SK-MEL-5 (cell line): ENCODE measurements at places on chromosomes 2 and 18. TPM values are rescaled to one million over a fixed set of nuclear protein-coding genes. Genes with fewer than 3 reads are reported as not detected.
A peak's percentile ranks its signal among the peaks of the same experiment; 100 is the strongest.

GRCh38 chr2:133109772-133110171 is 439.8 kb upstream of the LYPD1 start:
- DNase-seq, result no peak

DNA sequence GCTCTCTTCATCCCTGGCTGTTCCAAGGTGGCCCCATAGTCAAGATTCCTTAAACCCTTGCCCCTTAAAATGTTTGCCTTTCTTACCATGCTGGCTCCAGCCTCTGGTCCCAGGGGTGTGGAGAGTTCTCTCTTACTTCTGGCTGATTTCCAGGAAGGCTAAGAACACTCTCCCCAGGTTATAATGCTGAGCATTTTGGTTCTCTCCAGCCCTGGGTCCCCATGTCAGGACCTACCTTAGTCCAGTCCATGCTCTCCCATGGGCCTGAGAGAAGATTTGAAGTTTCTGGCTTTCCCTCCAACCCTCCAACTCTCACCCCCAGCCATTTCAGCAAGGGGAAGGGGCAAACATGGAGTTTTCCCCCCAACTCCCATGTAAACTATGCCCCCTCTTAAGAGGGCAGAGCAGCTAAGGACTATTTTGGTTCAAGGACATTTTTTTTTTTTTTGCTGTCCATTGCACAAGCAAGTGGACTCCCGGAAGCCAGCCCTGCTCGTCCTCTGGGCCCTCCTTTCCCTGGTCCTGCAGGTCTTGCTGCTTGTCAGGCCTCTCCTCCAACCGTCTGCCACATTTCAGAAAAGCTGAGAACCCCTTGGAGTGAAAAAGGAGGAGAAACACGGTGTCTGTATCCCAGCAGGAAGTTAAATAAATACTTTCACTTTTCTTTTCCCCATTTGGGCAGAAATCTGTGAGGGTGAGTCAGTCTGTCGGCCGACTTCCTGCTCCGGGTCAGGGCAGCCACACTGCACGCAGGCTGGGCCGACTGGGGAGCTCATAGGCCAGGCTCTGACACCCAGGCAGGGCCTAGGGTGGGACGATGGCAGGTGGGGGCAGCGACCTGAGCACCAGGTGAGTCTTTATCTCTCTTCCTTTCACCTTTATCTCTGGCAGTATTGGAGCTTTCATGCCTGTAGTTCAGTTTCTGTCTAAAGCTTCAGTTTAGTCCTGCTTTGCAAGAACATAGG is at the start of gene SP140L:
TSS of gene SP140L (plus strand) at position 741 of the 965 bp plus-strand sequence. CDS start at position 818, 77 bp downstream.
- DNase-seq, result peak; percentile 41

GRCh38 chr2:54855434-54855833 is 132.0 kb downstream of the EML6 start:
- DNase-seq, result no peak

DNA sequence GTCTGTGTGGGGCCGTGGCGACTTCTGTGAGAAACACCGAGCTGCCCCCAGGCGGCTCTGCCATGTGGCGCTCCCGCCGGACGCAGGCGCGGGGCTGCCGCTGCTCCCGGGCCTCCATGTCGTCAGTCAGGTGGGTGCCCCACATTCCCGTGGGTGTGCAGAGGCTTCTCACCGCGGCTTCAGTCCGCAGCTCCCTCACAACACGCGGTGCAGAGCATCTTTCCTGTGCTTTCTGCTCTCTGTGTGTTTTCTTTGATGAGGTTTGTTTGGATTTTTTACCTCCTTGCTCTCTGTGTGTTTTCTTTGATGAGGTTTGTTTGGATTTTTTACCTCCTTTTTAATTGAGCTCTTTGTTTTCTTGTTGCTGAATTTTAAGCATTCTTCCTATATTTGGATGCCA is 13.0 kb downstream of the AQP12A start:
- DNase-seq, result no peak

DNA sequence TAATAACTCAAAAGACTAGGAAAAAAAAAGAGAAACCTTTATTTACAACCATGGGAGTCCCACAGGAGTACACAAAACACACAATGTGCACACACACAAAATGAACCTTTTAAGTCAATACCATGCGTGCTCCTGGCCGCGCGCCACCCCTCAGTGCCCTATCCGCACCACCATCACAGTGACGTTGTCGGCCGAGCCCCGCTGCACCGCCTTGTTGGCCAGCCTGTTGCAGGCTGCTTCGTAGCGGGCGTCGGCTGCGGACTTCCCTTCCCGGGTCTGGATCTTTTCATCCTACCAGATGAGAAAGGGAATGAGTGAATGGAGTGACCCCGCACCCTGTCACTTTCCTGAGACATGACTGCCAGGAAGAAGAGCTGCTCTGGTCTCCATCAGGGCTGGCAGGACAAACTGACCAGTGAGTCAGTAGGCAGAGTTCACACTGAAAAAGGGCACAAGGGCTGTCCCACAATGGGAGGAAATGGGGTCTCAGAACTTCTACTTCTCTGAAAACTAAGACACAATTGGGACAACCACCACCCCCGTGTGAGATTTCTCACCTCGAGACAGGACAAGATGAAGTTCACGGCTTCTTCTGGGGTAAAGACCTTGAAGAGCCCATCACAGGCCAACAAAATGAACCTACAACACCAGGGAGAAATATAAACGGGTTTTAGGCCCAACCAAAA is 11.8 kb downstream of the ERFE start:
- DNase-seq, result no peak

GRCh38 chr2:237500681-237501424 is 13.8 kb downstream of the MLPH start:
- DNase-seq, result peak; percentile 28

- DNase-seq, result no peak
These were observed 310.8 kb upstream of the TFPI start for GRCh38 chr2:187865025-187865424.

DNA sequence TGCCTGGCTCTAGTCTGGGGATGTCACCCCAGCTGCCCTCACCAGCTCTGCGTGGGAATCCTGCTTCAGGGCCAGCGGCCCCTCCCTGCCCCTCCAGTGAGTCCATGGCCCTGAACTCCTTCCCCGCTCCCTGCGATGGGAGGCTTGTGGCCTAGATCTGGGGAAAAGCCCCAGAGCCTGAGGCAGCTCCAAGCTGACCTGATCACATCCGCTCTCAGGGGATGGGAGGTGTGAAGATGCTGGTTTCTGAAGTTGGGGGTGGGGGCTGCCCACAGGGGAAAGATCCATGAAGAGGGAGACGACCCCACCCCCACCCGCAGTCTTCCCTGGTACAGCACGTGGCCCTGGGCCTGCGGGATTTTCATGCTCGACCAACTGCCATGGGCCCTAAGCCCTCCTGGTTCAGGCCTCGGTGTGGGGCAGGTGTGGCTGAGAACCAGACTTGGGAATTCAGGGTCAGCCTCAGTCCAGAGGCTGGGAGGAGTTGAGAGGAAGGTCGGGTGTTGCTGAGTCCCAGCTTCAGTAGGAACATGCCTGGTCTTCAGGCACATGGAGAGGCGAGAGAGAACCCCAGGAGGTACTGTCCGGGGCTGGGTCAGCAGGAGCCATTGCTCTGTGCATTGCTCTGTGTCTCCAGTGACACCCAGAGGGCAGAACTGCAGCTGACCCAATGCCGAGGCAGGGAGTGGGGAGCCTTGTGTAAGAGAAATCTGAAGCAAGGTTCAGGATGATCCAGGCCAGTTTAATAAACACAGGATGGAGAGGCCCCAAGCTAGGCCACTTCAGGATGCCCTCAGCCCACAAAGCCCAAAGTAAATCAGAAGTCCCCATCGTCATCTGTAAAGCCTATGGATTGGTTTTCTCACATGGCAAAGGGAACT is 115.1 kb downstream of the CAPN13 start:
- no peak for DNase-seq

DNA sequence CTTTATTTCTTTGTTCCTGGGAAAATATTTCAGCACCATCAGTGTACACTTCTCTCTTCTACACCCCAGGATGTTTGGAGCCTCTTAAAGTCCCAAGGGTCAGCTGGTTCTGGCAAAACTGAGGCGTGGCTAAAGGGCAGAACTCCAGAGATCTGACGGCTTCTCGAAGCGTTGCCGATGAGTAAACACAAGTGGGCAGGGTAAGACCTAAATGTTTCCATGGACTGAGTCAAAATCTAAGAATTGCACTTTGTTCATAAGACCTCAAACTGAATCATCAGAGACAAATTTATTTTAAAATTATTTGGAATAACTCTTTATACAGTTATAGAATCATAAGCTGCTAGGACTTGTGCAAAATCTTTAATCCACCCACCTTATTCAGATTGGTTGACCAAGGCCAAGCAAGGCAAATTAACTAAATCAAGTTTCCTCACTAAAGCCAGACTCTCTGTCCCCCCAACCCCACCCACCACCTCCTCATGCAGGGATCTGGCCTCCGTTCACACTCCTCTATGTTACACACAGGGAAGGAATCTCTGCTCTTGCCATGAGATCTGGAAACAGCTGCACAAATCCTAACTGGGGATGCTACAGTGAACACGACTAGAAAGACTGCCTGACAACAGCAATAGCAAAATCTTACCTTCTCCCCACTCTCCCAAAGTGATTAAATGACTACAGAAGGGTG is 342.6 kb upstream of the KLHL29 start:
- DNase-seq, result no peak

- peak; percentile 94 for DNase-seq
These were observed 31.1 kb downstream of the NAB1 start for GRCh38 chr2:190679813-190680591.

DNA sequence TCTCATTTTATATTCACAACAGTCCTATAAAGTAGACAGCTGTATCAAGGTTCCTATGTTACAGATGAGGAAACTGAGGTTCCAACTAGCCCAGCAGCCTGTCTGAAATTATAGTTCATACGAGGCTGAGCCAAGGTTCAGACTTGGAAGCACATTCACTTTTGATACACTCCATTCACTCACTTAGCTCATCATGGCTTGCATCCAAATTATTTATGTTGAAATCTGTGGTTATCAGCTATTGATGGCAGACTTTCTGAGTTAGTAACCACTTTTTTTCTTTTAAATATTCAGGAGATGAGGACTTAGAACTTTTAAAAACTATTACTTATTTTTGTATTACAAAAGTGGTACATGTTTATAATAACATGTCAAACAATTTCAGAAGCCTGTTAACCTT is 188.2 kb downstream of the MTX2 start:
- DNase-seq, result no peak

- no peak for DNase-seq
These were observed 688 bp downstream of the CDH20 start for GRCh38 chr18:61333746-61334490.

DNA sequence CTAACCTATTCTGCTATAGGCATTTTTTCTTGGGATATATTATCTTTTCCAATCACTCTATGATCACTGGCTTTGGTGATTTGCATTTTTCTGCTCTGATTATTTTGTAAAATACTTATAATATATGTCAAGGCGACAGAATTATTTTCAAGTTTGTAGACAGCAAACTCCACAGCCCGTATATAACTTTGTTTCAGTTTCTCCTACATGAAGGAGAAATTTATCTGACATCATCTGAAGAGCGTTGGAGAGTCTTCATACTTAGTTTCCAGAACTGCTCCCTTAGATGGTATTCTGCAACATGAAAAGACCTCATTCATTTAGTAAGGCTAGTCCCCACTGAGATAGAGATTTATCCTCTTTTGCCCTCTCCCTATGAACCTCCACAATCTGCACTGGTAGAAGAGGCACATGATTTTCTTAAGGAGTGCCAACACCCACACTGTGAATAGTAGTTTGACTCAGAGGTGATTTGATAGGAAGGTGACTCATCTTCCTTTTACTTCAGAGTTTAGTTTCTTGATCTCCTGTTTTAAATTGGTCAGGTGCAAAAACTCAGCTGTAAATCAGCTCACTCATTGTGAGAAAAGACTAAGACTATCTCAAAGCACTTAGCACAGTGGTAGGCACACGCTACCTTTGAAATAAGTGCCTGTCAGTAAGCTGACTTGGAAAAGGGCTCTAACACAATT is 1848.6 kb upstream of the CELF4 start:
- peak; percentile 43 for DNase-seq

DNA sequence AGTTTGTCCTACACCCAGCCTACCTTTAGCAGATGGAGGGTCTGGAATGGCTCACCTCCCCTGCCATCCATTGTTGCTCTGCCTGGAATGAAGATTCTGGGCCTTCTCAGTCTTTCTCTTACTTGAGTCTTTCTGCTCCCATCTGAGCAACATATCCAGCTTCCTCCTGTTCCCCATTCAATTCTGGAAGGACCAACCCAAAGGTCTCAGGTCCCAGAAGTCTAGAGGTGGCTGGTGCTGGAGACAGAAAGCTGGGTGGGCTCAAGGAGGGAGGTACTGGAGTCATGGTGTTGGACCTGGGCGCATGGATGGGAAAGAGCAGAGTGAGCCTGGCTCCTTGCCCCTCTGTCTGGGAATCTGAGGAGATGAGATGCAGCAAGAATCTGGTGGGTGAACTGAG is 93.5 kb upstream of the SIX3 start:
- no peak for DNase-seq

DNA sequence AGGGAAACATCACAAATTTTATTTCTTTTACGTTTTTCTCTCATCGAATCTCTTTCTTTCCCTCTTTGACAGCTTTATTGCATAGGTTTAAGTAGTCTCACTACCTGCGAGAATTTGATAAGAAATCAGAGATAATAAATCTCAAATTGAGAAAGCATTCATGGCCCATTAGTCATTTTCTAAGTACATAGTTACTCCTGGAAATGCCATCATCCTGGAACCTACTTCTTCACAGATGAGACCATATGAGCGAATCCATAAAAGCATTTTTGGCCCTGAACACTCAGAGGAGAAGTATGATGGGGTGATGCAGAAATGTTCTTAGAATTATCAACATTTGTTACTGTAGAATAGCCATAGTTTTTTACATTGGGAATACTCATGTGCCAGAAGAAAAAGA is 138.0 kb upstream of the ARHGAP28 start:
- DNase-seq, result no peak

DNA sequence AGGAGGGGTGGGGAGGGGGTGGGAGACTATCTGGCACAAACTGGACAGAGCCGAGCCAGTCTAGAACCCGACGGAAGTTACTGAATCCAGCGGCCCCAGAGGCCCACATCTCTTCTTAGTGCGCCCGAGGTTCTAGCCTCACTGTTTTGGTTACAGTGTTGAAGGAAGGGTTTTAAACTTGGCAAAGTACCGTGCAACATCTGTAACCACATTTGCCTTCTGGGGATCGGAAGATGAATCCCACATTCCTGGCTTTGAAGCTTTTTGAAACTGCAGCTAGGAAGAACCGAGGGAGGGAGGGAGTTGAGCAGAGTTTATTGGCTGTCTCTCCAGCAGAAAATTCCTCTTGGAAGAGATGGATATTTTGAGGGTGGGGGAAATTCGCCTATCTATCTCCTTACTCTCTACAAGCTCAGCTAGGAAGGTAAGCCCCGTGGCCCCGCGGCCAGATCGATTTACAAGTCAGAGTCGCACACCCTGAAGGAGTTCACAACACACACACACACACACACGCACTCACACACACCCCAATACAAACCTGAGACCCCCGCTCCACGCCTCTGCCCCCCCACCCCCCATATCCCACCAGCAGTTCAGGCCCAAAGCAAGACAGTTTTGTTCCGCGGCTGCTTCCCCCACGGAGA is 1.0 kb downstream of the ACVR1 start:
- peak; percentile 29 for DNase-seq

Gene STARD6
- not detected in 2 replicates for total RNA-seq

Gene UGT1A6
- total RNA-seq, result not detected in 2 replicates

Gene ZBTB7C
- 0.16 TPM in 1 of 2 replicates, not detected in the other for total RNA-seq

Gene LYPD1
- total RNA-seq, result 28.8 and 31.4 TPM in 2 replicates

Gene IGFBP5
- total RNA-seq, result 0.03 and 0.48 TPM in 2 replicates

Gene TRABD2A
- total RNA-seq, result 0.98 and 2.9 TPM in 2 replicates

Gene CCDC141
- 0.13 TPM in 1 of 2 replicates, not detected in the other for total RNA-seq

Gene UGT1A8
- not detected in 2 replicates for total RNA-seq

Gene NOSTRIN
- not detected in 2 replicates for total RNA-seq
